HuH-7.5 (cell line): ENCODE measurements at places on chromosomes 4 and X.

GRCh38 chr4:153651116-153651515 is 33.0 kb upstream of the TLR2 start:
- no peak for DNase-seq

DNA sequence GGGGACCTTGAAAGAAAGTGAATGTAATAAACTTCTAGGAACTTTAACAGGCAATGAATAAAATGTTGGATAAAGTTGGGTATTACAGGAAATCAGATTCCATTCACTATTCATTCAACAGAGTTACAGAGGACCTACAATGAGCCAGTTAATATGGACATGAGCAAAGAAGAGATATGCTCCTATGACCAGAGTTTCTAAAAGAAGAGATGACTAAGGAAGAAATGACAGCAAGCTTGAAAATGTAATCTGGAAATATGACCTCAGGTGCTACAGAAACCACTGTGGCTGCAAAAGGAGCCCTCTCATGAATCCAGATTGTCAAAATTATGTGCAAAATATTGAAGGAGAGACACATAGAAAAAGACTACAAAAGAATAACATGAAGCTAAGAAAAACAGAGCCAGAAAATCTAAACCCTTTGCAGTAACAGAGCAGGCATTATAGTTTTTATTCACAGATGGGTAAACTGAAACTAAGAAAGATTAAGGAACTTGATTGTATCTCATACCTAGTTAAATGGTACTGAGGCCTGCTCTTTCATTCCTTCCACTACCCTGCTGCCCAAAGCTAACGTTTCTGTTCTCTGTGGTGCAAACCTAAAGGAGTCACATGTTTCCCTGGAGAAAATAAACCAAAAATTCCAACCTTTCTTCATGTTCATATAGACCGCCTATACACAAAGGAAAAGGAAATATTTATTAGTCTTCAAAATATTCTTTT is 378.3 kb downstream of the GBA3 start:
- DNase-seq: no peak

DNA sequence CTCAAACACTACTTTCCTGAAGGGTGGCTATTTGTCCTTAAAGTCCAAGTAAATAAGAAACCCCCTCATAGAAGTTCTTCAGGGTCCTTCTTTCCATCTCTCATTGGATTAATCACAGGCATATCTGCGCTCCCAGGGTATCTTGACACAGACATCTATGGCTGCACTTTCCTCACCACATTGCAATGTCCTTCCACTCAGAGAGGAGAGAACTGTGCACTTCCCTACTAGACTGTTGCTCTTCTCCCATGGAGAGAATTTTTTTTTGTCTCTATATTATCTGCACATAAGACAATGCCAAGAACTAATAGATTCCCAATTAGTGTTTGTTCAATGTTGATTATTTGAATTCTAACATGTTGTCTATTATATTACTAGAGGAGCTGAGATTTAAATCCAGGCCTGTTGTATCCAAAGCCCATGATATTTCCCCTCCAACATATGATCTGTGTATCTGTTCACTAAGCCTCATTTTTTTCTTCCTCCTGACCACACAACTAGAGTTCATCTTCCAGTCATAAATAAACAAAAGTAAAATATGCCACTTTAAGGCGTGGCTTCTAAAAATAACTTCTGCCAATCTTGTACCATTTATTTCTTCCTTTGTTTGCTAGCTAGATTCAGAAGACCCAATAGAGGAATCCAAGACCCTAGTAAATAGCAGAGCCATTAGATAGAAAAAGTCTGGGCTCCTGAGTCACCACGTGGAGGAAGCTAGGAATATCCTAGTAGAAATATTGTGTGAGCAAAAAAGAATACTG is 61.5 kb upstream of the FAM241A start:
- no peak for DNase-seq

DNA sequence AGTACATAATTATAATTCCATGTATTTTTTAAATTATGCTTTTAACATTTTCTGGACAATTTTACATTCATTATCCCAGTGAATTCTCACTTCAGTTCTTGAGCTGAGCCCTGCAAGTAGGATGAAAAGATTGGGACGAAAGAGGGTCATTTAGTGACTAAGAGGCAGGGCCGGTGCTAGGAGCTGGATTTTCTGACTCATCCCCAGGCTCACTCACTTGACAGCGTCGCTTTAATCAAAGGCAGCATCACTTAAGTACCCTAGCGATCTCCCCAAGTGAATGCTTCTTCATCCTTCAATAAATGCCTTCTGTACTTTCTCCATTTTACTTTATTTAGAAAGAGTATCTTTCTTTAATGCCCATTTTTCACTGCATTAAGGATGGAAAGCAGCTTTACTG is 263.6 kb downstream of the HS3ST1 start:
- DNase-seq: no peak

- DNase-seq: no peak
These were observed 30.7 kb downstream of the HMX1 start for GRCh38 chr4:8840816-8841455.
